ENCODE measurements at places on chromosomes 1 and 21. TPM values are rescaled to one million over a fixed set of nuclear protein-coding genes. Genes with fewer than 3 reads are reported as not detected.

RYR2 gene
- 0.01 TPM for polyA plus RNA-seq

GBP2 gene
- polyA plus RNA-seq: 0.43 TPM

LDLRAD1 gene
- not detected for polyA plus RNA-seq

DNA sequence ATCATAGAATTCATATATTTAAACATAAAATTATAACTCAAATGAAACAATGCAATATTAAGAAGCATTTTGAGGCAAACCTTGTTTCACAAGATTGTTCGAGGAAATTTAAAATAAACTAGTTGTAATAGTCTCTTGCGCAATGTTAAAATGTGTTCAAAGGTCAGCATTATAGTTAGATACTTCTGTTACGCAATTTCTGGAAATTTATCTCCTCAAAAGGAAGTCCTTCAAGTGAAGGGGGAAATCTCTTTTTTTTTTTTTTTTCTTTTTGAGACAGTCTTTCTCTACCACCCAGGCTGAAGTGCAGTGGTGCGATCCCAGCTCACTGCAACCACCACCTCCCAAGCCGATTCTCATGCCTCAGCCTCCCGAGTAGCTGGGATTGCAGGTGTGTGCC lies 52.1 kb downstream of the FMO4 start:
- H3K36me3 ChIP-seq: no peaks in the 10 kb centered on the region
- H3K27me3 ChIP-seq: no peaks in the 10 kb centered on the region
- no peak overlapping the region for H3K4me3 ChIP-seq
- DNase-seq: no peak
- H3K4me1 ChIP-seq: no peaks in the 10 kb centered on the region

- no peak for DNase-seq
- no peak overlapping the region for H3K4me3 ChIP-seq
- no peak overlapping the region for H3K27ac ChIP-seq
- H3K4me1 ChIP-seq: peaks cover 9% of the 10 kb centered on the region
Measured at GRCh38 chr1:10101929-10102328, 69.2 kb downstream of the UBE4B start.

GRCh38 chr1:203306089-203306964 lies 1.0 kb downstream of the BTG2 start:
- DNase-seq: peak; percentile 83
- H3K27me3 ChIP-seq: no peaks in the 10 kb centered on the region
- peak overlapping the region; percentile 88 for H3K27ac ChIP-seq

GRCh38 chr1:156138458-156138867 lies 14.9 kb upstream of the SEMA4A start:
- no peak overlapping the region for H3K4me3 ChIP-seq
- H3K27ac ChIP-seq: no peak overlapping the region
- no peak for DNase-seq
- peaks cover 61% of the 10 kb centered on the region for H3K36me3 ChIP-seq
- H3K27me3 ChIP-seq: no peaks in the 10 kb centered on the region
